NCI-H1105 (cell line): ENCODE measurements at places on chromosomes 13 and 19.

DNA sequence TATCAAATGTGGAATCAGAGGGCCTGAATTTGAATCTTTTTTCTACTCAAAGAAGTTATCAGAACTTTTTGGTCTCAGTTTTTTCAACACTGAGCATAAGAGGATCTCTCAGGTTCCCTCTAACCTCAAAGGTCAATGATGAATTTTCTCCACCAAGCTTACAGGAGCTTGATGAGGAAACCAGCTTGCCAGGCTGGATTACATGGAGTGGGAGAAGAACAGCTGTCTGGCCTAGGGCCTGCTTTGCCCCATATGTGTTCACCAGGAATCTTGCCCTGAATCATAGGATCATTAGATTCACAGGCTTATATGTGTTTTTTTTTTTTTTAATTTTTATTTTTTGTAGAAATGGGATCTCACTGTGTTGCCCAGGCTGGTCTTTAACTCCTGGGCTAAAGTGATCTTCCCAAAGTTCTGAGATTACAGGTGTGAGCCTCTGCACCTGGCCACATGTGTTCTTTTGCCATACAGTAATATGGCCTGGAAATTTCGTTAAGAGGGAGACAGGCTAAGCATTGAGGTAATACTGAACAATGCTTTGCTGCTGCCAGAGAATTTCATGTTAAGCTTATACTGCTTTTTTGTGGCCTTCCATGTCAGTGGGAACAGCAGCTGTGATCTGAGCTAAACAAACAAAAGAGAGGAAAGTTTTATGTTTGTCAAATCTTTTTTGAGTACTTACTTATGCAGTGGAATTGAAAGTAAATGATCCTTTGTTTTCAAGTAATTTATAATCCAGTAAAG, 110.6 kb downstream of the DNAJC3 start:
- no peak for DNase-seq

- no peak for DNase-seq
Measured at GRCh38 chr19:16207490-16208025, 9.8 kb downstream of the AP1M1 start.

- DNase-seq: no peak
Measured at GRCh38 chr19:6350688-6351087, 10.6 kb upstream of the CLPP start.

- no peak for DNase-seq
Measured at GRCh38 chr19:7811989-7812388, 18.0 kb upstream of the EVI5L start.

GRCh38 chr19:40283414-40284250, 1.5 kb downstream of the AKT2 start:
- no peak for DNase-seq

- DNase-seq: peak; percentile 25
Measured at GRCh38 chr13:46126552-46127357, 21.9 kb upstream of the CPB2 start.

GRCh38 chr13:89270736-89271135, 1599.6 kb downstream of the SLITRK5 start:
- DNase-seq: no peak
